Activated T-helper 1 cell treated with anti-CD3 and anti-CD28 coated beads, Interleukin-12 subunit alpha, Interleukin-12 subunit beta, Interleukin-2, Interleukin-4 antibody, amounts not matched to agents 30 ng/mL and 10 ng/mL and 1 ng/mL, durations not matched to agents 14 hours and 24 hours and 36 hours (primary cell): ENCODE measurements at places on chromosomes 1 and 21.
A peak's percentile ranks its signal among the peaks of the same experiment; 100 is the strongest.

DNA sequence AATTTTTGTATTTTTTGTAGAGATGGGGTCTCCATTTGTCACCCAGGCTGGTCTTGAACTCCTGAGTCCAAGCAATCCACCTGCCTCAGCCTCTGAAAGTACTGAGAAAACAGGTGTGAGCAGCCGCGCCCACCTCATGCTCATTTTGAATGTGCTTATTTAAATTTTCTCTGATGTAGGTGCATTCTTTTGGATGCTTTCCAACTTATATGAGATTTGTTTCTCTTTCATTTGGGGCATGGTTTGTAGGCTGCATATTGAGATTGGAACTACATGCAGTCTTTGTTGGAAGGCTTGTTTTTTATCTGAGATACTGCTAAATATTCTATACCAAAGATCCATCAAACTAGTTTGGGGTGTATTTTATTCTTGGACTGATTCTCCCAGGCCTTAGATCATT, 81.0 kb upstream of the IVNS1ABP start:
- no peak for DNase-seq

DNA sequence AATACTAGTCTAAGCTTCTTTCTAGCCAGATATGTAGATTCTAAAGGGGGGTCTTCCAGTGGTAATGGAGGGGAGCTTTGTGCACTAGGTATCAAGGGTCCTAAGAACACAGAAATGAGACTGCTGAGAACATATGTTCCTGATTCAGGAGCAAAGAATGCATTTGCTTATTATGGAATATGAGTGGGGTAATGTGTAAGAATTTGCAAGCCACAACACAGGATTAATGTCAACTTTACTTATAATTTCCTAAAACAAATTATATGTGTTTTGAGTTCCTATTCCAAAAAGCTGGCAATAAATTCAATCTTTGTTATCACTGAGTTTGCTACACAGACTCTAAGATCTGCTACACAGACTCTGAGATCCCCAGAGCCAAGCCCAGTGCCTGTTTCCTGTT, 357.0 kb upstream of the PTBP2 start:
- no peak for DNase-seq

- DNase-seq, result peak; percentile 47
These were observed 21.5 kb downstream of the STPG1 start for GRCh38 chr1:24391882-24392603.

DNA sequence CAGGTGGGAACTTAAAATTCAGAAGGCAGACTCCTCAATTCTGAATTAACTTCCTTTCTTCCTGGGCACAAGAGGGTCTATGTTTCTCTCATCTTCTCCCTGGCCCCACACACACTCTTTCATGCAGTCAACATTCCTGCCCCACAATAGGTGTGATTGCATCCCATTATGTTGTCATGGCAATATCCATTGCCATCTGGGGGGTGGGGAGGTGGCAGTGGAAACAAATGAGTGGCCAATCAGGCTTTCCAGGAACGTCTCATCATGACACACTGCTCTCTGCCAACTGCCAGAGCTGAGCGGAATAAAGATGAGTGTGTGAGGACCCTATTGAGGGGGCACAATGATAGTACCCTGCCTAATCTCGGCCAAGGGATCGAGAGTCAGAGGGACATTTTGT, 80.4 kb downstream of the KCND3 start:
- DNase-seq, result no peak

- no peak for DNase-seq
These were observed 41.3 kb upstream of the UHMK1 start for GRCh38 chr1:162456323-162456722.

GRCh38 chr1:37274938-37275631, 199.3 kb upstream of the ZC3H12A start:
- DNase-seq, result no peak

DNA sequence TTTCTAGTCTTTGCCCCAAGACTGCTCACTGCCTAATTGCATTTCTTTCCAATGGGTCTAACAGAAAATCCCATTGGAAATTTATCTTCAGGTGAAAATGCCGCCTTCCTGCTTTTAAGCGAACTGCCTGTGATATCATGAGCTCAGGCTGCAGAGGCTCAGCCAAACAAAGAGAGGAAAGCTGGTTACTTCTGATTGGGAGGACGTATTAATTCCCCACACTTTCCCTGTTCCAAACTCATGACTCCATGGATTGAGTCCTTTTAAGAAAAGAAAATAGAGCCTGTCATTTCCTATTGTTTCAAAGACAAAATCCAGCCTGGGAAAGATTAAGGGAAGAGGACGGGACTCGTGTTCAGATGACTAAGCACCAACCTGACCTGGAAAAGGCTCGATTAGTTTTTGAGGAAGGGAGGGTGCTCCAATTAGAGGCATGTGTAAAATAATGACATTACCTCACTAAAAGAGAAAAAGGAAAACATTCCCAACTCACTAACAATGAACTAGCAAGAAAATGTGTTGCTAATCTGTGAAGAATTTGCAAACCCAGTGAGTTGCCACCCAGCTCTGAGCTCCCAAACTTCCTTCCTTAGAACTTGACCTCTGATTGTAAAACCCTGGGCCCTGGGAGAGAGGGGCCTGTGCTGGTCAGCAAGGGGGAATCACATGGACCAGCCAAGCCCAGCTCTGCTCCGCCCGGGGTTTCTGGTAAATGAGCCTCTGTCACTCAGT, 61.2 kb downstream of the TCP10L start:
- DNase-seq, result no peak

- DNase-seq, result no peak
These were observed 9.1 kb upstream of the RUNX3 start for GRCh38 chr1:24939040-24939674.

DNA sequence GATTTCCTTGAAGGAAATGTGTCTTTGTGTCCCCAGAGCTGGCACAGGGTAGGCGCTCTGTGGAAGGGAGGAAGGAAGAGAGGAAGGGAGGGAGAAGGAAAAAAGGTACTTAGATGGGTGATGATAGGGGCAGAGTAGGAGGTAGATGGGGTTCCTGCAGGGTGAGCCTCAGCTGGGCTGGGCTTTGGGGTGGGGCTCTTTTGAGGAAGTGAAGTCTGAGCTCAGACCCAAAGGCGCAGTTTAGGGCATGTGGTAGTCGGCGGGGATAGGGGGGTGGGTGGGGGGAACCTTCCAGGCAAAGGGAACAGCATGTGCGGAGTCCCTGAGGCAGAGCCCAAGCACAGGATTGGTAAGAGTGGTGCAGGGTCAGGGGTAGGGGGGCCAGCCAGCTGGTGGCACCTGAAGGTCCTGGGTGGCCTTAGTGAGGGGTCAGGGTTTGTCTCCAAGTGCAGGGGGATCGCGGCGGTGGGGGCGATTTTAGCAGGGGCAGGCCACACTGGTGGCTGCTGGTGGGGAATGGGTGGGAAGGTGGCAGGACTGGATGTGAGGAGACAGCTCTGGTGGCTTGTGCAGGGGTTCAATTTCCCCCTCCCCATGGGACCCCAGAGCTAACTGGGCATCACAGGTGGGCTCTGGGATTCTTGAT, 8.4 kb upstream of the HTR6 start:
- DNase-seq, result no peak
